Naive thymus-derived CD8-positive, alpha-beta T cell (primary cell): ENCODE measurements at places on chromosomes 11 and 22. TPM values are rescaled to one million over a fixed set of nuclear protein-coding genes. Genes with fewer than 3 reads are reported as not detected.

Gene NLRP14
- not detected for polyA plus RNA-seq

Gene SPTBN2
- 0.04 TPM for polyA plus RNA-seq

Gene OR5B21
- not detected for polyA plus RNA-seq

Gene MFNG
- 290 TPM for polyA plus RNA-seq

Gene ACR
- polyA plus RNA-seq, result not detected

Gene CDC42BPG
- polyA plus RNA-seq, result 0.13 TPM

Gene RAG2
- polyA plus RNA-seq, result not detected
